HCT116 (cell line): ENCODE measurements at places on chromosomes 1 and 21. TPM values are rescaled to one million over a fixed set of nuclear protein-coding genes. Genes with fewer than 3 reads are reported as not detected.

- no peak for DNase-seq
These were observed 926 bp upstream of the SH3D21 start for GRCh38 chr1:36304970-36305914.

DNA sequence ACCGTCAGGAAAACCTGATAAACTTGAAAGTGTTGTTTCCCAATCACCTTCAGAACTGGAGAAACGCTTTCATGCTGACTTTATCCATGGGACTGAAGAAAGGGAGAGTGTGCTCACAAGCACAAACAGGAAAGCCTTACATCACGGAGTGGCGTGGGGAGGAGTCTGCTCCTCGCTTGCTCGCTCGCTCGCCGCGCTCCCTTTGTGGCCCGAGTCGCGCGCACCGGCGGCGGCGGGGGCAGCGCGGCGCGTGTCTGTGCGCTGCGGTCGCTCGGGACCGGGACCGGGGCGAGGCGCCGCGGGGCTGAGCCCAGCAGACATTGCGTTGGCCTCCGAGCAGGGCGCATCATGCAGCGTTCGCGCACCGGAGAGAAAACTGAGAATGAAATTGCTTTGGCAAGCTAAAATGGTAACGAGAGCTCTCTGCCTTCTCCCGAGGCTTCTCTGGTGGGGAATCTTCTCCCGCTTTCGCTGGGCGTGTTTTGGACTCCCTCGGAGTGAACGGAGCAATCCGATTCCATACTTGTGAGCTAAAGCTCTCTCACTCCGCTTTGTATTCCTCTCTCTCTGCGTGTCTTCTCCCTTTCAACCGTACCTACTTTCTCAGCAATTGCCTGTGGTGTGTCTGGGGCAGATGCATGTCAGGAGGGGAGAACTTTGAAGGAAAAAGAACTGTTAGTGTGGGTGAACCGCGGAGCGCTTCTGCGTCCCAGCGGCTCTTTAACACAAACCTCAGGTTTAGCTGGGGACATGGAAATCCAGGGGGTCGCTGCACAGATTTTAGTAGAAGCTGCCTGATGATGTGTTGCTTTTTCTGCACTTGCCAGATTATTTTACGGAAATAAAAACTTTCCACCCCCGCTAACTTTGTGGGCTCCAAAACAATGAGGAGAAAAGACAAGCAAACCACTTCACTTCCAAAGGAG, at the start of gene RGL1:
TSS of gene RGL1 (plus strand) at position 205 of the 926 bp plus-strand sequence. CDS start at position 383, 178 bp downstream.
- DNase-seq: peak; percentile 22

GRCh38 chr1:200429221-200429751, 19.4 kb upstream of the ZNF281 start:
- no peak for DNase-seq

The PGLYRP4 gene
- total RNA-seq: not detected

DNA sequence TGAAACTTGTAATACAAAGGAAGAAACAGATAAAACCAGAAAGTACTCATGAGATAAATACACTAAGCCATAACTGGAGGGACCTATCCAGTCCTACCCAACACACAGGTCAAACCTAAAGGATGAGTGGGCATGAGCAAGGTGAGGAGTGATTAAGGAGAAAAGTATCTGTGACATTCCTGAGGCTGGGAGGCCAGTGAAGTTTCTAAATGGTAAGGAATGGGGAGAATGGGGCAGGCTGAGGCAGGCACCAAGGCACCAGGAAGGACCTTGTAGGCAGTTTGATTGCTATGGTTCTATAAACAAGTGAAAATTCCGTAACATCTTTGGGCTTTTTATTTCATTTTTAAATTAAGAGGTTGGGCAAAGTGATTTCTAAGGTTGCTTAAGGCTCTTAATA, 10.4 kb downstream of the DDX59 start:
- DNase-seq: peak; percentile 63

- DNase-seq: no peak
These were observed 28.7 kb downstream of the PACC1 start for GRCh38 chr1:212386029-212386428.

The ITPKB gene
- total RNA-seq: 4.4 TPM

DNA sequence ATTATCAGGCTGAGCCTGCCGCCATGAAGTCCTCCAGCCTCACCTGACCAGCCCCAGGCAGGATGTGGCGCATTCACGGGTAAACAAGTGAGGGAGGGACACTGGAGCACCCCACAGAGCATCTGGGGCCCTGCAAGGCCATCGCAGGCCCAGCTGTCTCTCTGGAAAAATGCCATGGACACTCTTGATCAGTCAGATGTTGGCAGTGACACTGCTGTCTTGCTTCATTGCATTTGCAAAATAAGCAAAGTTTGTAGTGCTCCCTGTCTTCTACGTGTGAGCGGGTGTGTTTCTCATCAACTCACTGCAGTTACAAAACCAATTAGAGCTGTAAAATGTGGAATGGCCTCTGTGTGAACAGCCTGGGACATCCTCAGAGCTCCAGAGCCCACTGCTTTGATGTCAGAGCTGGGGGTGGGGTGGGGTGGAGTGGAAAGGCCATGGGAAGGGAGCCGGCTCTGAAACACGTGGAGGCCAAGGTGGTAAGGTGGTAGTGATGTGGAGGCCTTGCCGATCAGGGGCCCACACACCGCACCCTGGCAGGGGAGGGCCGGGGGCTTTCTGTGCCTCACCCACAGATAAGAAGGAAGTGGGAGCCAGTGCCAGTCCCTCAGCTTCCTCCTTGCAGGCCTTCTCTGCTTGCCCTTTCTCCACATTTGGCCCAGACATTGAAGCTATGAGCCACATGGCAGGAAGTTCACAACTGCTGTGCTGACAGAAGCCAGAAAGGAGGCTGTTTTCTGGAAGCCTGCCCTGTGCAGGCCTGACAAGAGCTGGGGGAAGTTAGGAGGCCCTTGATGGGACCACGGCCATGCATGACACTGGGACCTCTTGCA, 254.9 kb downstream of the RHOU start:
- DNase-seq: no peak

DNA sequence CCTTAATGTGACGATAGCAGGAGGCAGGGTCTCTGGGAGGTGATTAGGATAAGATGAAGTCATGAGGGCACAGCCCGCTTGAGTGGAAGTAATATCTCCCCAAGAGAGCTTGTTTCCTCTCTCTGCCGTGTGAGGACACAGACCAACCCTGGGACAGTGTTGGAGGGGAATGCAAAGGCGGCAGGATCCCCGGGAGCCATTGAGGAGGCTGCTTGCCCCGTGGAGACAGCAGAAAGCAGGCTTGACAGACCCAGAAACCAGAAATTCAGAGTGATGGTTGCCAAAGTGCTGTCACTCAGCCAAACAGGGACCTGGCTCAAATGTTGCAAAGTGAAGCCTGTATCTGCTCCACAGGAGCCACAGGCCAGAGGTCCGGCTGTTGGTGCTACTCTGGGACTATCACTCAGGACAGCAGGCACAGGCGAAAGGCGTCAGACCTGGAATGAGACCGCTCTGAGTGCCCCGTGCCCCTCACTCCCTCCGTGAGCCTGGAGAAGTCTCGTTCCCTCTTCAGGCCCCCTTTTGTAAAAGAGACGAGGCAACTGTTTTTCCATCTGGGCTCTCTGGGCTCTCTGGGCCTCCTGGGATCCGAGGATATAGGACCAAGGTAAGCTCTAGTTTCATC, 96.6 kb upstream of the VANGL1 start:
- no peak for DNase-seq

GRCh38 chr1:9561429-9561828, 22.2 kb downstream of the SLC25A33 start:
- no peak for DNase-seq

DNA sequence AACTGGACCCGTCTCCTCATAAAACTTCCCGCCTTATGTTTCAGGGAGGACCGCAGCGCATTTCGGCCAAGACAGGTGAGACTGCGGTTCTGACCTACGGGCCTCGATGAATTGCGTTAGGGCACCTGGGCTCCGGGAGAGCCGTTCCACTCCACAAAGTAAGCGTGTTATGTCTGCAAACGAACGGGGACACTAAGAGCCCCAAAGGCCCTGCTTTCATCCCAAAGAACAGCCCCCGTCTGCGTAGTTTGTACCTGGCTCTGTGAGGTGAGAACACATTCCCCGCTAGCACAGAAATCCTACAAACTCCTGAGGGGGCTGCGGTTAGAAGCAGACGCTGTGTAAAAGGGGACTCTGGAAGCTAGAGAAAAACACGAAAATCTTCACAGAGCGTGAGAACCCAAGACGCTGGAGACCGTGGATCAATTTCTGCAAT, 41.6 kb upstream of the PPIAL4F start:
- DNase-seq: no peak

GRCh38 chr1:6300342-6301048, 39.6 kb upstream of the GPR153 start:
- no peak for DNase-seq
